Stimulated activated CD4-positive, alpha-beta T cell treated with anti-CD3 and anti-CD28 coated beads, TNF-alpha, amount 100 ng/mL, for 24 hours (primary cell): ENCODE measurements at places on chromosomes 7 and 10.

DNA sequence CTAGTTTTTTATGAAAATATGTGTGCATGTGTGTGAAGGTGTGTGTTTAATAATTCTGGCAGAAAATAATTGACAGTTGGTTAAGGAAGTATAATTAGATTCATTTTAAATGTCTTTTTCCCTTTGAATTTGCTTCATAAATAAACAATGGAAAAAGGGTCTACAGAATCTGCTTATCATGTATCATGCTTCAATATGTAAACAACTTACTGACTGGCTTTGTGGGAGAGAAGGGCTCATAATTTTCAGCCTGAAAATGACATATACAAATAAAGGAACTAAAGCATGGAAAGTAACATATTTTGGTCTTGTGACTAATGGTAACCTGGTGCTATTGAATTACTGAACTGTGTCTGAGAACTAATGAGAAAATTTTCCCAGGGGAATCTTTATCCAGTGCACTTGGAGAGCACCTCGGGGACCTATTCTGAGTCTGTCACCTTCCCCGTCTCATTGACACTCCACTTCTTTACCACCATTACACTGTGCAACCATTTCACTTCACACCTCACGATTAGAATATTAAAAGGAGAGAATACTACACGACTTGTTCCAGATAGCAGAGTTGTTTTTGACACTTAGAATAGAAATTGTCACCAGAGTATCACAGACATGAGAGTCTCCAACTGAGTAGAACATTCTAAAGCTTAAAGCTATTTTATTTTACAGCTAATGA, 298.6 kb downstream of the TFEC start:
- DNase-seq: no peak

GRCh38 chr10:96664563-96664962, 55.8 kb downstream of the PIK3AP1 start:
- no peak for DNase-seq

DNA sequence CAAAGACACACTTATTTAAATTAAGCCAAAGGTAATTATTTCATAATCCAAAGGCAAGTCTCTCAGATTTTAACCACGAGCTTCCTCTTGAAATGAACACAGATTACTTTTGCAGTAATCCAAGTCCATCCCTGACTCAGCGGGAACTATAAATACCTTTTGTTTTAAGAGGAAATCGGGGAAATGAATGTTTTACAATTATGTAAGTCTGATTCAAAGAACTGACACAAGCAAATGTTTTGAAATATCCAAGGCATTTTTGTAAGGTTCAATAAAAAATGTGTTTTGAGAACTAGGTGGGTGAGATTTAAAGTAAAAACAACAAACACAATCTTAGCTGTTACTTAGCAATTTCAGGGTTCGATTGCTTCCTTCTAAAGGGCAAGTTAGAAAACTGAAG, 179.8 kb upstream of the ASAH2 start:
- DNase-seq: no peak

DNA sequence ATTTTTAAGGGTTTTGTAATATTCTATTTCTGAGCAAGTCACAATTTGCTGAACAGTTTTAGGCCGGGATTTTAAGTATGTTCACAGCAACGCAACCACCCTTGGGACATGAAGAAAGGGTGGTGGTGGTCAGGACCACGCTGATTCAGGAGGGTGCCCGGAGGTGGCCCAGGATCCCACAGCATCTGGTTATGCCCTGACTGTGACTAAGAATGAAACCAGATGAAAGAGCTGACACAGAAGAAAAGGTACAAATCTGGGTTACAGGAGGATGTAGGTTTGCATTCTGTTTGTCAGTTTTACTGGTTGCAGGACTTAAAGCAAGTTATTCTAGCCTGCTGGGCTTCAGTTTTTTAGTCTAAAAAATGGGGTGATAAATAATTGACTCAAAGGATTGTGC, 279.7 kb downstream of the CCSER2 start:
- DNase-seq: no peak

- DNase-seq: no peak
Measured at GRCh38 chr10:131261890-131262475, 49.5 kb downstream of the TCERG1L start.

GRCh38 chr7:97269741-97270140, 152.2 kb downstream of the SDHAF3 start:
- no peak for DNase-seq

DNA sequence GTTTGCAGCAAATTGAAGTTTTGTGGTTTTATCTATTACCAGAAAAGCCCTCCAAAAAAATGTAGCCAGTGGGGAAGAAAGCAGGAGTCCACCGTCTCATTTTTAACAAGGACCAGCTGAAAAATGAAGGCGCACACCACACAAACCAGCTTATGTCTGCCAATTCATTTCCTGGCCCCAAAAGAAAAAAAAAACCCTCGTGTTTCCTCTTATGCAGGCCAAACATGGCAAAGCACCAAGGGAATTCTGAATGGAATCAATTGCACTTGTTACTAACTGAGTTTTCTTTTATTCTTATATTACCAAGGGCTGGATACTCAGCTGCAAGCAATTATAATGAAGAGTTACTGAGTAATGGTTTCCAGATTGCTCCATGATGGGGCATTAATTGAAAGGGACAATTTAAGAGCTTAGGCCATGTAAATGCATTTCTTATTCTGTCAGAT, 428.3 kb upstream of the NPVF start:
- DNase-seq: no peak

- DNase-seq: no peak
Measured at GRCh38 chr7:21550076-21550475, 7.2 kb downstream of the DNAH11 start.

DNA sequence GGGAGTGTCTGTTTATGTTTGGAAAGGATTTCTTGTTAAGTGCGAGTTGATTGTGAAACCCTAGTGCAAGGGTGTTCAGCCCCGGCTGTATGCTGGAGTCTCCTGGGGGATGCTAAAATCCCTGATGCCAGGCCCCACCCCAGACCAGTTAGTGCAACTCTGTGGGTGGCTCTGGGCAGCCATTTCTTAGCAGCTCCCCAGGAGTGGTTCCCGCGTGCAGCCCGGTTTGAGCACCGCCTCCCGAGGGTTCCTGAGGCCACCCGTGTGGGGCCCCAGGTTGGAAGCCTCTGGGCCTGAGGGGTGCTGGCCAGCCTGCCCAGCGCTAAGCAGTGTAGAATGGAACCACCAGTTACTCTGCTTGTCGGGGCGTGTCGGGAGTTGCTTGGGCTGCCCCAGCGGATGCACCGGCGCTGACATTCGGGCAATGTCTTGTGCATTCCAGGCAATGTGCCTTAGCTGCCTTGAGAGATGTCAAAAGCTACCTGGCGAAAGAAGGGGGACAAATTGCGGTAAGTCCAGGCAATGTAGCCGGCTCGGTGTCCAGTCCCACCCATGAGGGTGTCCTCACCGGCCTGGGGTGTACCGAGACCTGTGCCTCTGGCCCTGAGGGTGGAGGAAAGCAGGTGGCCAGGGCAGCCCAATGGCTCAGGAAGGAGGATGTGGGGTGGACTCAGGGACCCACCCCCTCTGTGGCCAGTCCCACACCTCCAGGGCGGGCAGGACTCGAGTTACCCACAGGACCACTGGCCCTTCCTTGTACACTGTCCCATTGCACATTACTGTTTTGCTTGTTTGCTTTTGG, 13.2 kb downstream of the PFKFB3 start:
- DNase-seq: no peak

DNA sequence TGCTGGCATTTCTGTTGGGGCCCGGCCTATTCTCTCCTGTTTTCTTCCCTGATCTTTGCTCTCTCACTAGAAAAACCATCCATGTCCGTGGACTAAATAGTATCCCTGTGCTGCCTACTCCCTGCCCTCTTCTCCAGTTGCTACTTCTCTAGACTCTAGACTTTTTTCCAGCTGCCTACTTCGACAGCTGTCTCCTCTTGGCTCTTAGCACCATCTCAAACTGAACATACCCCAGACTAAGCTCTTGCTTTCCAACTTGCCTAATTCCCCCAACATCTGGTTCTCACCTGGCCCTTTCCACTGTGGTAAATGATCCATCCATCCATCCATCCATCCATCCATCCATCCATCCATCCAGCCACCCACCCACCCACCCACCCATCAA, 19.5 kb downstream of the ADCYAP1R1 start:
- DNase-seq: no peak

DNA sequence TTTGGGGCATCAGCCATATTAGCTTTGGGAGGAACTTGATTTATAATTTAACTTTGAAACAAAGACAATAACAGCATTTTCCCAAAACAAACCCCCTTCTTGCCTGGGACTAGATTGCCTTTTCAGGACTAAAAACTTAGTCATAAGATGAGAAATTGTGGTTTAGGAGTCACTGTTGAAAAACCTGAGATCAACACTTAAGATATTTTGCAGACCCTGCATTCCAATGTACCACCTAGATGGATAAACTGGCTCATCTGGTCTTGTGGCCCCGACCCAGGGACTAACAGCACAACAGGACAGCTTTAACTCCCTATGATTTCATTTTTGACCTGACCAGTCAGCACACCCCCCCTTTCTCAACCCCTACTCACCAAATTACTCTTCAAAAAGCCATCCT, 1165.4 kb downstream of the XPNPEP1 start:
- DNase-seq: no peak

DNA sequence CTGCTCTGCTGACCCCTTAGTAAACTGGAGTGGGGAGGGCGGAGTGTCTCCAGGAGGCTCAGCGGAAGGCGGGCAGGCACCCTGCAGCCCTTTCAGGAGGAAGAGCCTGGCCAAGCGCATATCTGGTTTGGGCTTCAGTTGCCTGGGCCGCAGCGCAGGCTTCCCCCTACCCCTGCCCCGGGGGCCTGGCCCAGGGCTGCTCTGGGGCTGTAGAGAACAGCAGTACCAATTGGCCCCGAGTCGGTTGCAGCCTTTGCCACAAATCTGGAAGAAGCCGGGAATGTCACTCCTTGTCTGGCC, 28.1 kb upstream of the JAKMIP3 start:
- DNase-seq: no peak

GRCh38 chr10:70125918-70126552, 6.6 kb downstream of the AIFM2 start:
- DNase-seq: no peak

- DNase-seq: no peak
Measured at GRCh38 chr10:129730993-129731325, 233.1 kb downstream of the EBF3 start.

DNA sequence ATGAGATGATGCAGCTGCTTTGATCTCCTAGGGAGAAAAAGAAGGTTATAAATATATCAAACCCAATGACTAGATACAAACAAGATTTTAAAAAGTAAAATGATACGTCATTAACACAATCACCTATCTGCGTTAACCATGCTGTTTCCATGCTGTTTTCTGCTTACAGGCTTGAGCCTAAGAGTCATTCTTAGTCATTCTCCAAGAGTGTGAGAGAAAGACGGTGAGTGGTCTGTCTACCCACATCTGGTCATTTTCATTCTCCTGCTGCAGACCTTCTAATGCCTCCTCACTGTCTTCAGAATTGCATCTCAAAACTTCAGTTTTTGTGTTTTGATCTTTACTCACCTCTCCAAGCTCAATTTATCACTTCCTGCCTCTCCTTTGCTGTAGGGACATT, 98.0 kb upstream of the ELMO1 start:
- DNase-seq: no peak

DNA sequence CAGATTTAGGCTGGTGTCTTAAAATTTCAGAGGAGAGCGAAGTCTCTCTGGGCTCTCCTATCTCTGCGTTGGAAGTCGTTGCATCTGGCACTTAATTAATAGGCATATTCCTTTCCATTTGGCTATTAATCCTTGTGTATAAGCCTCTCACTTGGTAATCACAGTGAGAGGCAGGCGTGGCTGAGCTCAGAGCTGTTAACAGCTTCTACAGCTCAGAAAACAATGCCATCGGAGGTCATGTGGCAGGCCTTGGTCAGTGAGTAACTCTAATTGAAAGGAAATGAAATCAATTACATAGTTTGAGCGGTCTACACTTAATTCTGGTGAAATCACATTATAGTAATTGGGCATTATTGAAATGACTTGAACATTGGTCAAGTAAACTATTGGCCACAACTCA, 135.1 kb downstream of the DPY19L1 start:
- DNase-seq: no peak

GRCh38 chr10:1247598-1248261, 191.5 kb downstream of the WDR37 start:
- no peak for DNase-seq

DNA sequence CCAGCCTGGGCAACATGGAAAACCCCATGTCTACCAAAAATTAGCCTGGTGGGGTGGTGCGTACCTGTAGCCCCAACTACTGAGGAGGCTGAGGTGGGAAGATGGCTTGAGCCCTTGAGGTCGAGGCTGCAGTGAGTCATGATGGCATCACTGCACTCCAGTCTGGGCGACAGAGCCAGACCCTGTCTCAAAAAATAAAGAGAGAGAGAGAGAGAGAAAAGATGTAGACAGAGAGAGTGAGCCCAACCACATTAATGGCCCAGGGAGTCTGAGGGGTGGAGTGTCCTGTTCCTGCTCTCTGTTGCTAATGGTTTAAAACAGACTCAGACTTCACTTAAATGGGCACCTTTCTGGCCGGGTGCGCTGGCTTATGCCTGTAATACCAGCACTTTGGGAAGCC, 455.7 kb upstream of the GALNT17 start:
- DNase-seq: no peak

- DNase-seq: no peak
Measured at GRCh38 chr10:95524358-95525032, 36.7 kb downstream of the SORBS1 start.

- no peak for DNase-seq
Measured at GRCh38 chr10:101225846-101226421, 3.3 kb downstream of the LBX1 start.

GRCh38 chr7:102101111-102101551, 185.5 kb upstream of the SH2B2 start:
- DNase-seq: no peak

DNA sequence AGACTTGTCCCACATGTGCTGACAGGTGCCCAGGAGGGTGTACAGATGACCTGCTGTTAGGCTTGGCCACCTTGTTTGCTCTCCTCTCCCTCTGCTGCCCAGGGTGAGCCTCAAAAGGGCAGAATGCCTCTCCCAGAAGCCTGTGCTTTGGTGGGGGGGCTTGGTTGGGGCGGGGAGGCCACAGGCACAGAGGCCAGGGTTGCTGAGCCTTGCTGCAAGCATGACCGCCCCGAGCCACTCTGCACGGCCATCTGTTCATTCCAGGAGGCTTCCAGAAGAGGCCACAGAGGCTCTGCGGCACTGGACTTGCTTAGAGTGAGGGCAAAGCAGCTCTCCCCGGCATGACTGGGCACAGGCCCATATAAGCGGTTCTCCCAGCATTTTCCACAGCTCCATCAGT, 190.8 kb downstream of the GLRX3 start:
- DNase-seq: no peak

DNA sequence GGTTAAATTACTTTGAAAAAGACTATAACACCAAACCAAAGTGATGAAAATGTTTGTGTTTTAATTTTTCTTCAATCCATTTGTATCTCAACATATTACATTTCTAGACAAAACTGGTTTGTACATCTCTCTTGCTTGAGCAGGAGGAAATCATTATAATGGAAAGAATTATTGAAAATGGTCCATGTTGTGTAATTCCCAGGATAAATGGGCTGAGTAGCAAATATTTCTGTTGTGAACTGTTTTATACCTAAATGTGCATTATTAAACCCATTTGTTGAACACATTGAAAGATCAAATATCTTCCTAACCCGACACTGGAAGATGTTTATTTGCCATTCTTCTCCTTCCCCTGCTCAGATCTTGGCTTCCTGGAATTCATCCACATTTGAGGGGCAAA, 14.1 kb upstream of the CDK6 start:
- DNase-seq: no peak
